Left ventricle myocardium superior (tissue), 1 donor: ENCODE measurements at places on chromosomes 12 and 14.

- DNase-seq, result no peak
Measured at GRCh38 chr14:60649875-60650372, 647 bp upstream of the SIX1 start.

- DNase-seq, result no peak
Measured at GRCh38 chr12:54296393-54297099, 4.3 kb downstream of the NFE2 start.

DNA sequence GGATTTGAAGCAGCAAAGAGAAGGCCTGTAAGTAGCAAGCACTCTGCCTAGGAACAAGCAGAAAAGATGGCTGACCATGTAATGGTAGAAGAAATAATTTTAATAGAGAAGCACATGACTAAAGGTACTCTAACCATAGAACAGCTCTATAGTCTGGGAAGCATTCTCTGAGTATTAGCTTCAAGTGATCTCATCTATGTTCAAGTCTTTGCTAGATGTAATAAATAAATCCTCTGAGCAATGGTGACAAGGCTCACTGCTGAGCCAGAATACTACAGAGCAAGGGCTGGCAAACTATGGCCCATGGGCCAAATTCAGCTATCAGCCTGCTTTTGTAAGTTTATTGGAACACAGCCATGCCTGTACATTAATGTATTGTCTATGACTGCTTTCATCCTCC lies 84.8 kb downstream of the PEBP1 start:
- no peak for DNase-seq

GRCh38 chr12:34361721-34362316 lies 339.5 kb downstream of the ALG10 start:
- DNase-seq, result no peak

DNA sequence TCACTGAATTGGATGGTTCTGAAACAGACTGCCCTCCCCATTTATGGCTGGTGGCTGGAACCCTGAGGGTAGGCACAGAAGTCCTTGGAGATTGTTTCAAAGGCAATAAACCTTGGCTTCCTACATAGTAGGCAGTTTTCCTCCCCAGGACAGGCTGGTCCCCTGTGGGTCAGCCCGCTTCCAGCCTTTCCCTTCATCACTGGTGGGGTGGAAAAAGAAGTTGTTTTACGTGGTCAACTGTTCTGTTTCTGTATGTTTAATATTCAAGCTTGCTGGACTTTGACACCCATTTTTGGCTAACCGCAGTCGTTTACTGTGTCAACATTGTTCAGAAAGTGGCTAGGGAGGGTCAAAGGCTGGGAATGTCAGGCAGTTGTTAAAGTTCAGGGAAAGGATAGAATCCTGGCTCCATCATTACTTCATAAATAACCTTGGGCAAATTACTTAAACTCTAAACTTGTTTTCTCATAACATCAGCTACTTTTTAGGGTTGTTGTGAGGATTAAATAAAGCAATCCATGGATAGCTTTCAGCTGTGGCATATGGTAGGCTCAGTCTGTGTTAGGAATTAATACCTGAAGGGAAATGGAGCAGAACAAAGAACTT lies 2.4 kb downstream of the KLHDC2 start:
- DNase-seq, result no peak
